Prostate gland (tissue), 2 donors: ENCODE measurements at places on chromosomes 1 and 21. TPM values are rescaled to one million over a fixed set of nuclear protein-coding genes. Genes with fewer than 3 reads are reported as not detected.
A peak's percentile ranks its signal among the peaks of the same experiment; 100 is the strongest.

TLCD4 gene
- 6.5 TPM for total RNA-seq

REN gene
- 0.36 TPM for total RNA-seq

DNA sequence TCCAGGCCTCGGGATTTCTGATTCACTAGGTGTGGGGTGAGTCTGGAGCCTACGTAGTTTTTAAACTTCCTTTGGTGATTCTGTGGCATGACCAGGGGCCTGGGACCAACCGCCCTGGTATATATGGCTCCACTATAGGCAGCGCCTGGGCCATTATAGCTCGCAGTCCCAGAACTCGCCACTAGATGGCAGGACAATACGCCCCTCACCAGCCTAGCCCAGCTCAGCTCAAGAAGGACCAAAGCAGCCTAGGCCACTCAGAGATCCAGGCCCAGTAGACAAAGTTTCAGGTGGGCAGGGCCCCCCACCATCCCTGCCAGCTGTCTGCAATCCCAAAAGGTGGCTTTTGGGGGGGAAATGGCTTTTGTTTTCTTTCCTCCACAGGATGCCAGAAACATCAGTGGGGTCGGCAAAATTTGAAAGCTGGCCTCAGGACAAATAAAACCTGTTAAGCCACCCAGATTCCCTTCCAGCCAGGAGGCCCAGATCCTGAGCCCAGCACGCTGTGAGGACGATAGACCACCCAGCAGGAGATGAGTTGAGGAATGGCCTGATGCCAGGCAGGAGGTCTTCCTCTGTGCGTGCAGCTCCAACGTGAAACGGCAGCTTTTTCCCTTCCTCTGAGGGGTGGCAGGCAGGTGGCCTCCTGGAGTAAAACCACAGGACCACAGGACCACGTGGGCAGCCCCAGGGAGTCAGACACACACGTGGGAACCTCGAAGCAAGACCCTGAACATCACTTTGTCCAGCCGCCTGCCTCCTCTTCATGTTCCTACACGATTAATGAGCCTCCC, 24.8 kb upstream of the TMEM51 start:
- no peak overlapping the region for H3K27ac ChIP-seq
- H3K4me3 ChIP-seq = no peak overlapping the region
- H3K36me3 ChIP-seq = no peaks in the 10 kb centered on the region
- no peaks in the 10 kb centered on the region for H3K4me1 ChIP-seq
- no peaks in the 10 kb centered on the region for H3K27me3 ChIP-seq
- peak; percentile 64 for DNase-seq

DNA sequence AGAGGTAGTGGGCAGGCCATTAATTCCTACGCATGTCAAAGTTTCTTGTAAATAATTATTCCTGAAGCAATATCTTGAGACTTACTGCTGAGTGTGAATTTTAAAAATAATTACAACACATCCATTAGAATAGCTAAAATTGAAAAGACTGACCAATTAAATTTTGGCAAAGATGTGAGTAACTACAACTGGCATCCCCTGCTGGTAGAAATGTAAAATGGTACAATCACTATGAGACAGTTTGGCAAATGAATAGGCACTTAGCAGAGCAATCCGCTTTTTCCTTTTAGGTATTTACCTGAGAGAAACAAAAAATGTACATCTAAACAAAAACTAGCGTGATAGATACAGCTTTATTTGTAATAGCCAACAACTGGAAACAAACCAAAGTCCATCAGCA, 798.9 kb downstream of the BRINP3 start:
- H3K36me3 ChIP-seq = no peaks in the 10 kb centered on the region
- no peak overlapping the region for H3K27ac ChIP-seq
- H3K27me3 ChIP-seq = no peaks in the 10 kb centered on the region
- no peaks in the 10 kb centered on the region for H3K4me1 ChIP-seq
- no peak for DNase-seq
- no peak overlapping the region for H3K4me3 ChIP-seq

GRCh38 chr1:241081473-241081872, 275.5 kb downstream of the RGS7 start:
- H3K4me1 ChIP-seq = no peaks in the 10 kb centered on the region
- H3K4me3 ChIP-seq = no peak overlapping the region
- H3K27me3 ChIP-seq = no peaks in the 10 kb centered on the region
- DNase-seq = no peak
- no peak overlapping the region for H3K27ac ChIP-seq
- no peaks in the 10 kb centered on the region for H3K36me3 ChIP-seq

DNA sequence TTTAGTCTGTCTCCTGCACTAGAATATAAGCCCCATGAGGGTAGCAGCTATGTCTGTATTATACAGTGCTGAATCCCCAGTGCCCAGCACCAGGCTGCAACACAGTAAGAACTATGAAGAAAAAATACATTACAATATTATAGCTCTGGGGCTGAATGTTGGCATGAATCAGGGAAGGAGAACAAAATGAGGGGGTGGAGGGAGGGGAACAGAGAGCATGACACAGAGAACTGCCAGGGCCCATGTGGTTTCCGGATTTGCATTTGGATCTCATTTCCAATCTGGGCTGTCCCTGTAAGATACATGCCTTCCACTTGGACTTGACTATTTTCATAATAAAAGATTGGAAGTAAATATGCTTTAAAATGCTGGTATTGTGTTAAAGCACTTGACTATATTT, 35.8 kb downstream of the C1orf198 start:
- DNase-seq = no peak
- H3K27ac ChIP-seq = no peak overlapping the region
- no peaks in the 10 kb centered on the region for H3K4me1 ChIP-seq
